Upper lobe of right lung (tissue), 1 donor: ENCODE measurements at places on chromosomes 2 and 18. TPM values are rescaled to one million over a fixed set of nuclear protein-coding genes. Genes with fewer than 3 reads are reported as not detected.

DNA sequence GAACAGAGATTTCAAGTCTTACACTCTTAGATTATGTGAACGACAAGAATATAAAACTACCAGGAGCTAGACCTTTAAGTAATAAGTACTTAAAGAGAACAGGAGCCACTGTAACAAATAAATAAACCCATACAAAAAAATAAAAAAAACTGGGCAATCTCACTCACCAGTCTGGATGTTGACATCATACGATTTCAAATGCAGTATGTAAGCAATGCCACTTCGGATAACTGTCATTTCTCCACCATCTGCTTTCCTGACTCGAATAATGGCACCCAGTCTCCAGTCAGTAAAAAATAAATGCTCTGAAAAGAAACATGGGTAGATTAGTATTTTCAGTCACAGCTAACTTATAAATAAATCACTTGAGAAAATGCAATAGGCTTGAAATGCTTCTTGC is 115.1 kb downstream of the LRP2 start:
- no peak for DNase-seq

- DNase-seq = no peak
These were observed 5.3 kb downstream of the FHL2 start for GRCh38 chr2:105393373-105394055.

DNA sequence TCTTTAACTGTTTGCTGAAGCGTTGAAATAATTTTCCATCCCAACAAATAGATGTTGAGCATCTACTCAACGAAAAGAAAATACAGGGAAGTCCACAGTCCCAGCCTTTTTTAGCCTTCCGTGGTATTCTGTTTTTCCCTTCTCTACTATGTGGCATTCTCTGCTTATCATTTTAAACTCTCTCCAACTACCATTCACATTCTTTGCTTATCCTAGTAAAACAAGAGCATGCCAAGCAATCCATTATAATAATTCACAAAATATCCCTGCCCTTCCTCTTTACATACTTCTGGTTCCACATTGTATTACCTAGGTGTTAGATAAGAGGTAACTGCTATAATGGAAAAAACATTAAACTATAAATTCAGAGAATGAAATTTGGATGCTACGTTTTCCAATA is 1.6 kb upstream of the SESTD1 start:
- DNase-seq = no peak

DNA sequence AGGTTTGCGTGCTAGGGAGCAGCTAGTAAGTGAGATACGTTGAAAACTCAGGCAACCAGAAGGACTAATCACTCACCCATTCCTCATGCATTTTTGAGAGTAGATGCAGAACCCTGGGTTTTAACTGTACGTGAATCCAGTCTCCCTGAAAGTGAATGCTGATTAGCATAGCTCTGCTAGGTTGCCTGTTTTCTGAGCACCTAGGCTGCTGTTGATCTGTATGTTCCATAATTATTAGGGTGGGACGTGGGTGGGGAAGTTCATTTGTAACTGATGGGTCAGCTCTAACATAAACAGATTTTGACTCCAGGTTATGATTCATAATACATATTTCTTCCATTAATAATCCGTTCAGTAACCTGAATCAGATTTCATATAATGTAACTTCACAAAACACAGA is 379.0 kb upstream of the FANCL start:
- DNase-seq = no peak

The CEP68 gene
- 16.0 TPM for total RNA-seq

The CHRNG gene
- total RNA-seq = not detected
